Activated CD4-positive, CD25-positive, alpha-beta regulatory T cell treated with anti-CD3 and anti-CD28 coated beads, Interleukin-2, amount 50 U/mL, for 16 hours (primary cell): ENCODE measurements at places on chromosomes 7 and 10.

- DNase-seq, result no peak
These were observed 61.1 kb downstream of the CNOT4 start for GRCh38 chr7:135448753-135449152.

- DNase-seq, result no peak
These were observed 37.9 kb upstream of the CNPY1 start for GRCh38 chr7:155584261-155584660.

GRCh38 chr7:87316846-87317552, 28.5 kb upstream of the CROT start:
- DNase-seq, result no peak

DNA sequence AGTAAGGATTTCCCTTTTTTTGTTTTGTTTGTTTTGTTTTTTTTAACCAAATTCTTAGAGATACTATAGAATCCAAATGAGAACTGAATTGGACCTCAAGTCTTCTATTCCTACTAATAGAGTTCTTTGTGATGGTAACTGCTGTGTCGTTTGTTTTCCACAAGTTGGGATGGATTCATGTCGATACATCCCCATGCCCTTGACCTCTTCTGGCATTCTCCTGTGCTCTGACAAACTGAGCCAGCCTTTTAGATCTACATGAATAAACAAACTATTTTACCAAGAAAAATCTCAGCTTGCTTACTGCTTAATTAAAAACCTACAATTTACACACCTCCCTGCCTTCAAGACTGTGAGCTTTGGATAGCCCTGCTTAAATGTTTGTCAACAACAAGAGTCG, 3.9 kb downstream of the ZNF22 start:
- DNase-seq, result no peak

- DNase-seq, result no peak
These were observed 65.6 kb downstream of the TWIST1 start for GRCh38 chr7:19051767-19052375.

- DNase-seq, result no peak
These were observed 356.6 kb downstream of the PPP1R3A start for GRCh38 chr7:113562242-113562641.

GRCh38 chr7:129423700-129424410, 10.4 kb upstream of the STRIP2 start:
- DNase-seq, result no peak

DNA sequence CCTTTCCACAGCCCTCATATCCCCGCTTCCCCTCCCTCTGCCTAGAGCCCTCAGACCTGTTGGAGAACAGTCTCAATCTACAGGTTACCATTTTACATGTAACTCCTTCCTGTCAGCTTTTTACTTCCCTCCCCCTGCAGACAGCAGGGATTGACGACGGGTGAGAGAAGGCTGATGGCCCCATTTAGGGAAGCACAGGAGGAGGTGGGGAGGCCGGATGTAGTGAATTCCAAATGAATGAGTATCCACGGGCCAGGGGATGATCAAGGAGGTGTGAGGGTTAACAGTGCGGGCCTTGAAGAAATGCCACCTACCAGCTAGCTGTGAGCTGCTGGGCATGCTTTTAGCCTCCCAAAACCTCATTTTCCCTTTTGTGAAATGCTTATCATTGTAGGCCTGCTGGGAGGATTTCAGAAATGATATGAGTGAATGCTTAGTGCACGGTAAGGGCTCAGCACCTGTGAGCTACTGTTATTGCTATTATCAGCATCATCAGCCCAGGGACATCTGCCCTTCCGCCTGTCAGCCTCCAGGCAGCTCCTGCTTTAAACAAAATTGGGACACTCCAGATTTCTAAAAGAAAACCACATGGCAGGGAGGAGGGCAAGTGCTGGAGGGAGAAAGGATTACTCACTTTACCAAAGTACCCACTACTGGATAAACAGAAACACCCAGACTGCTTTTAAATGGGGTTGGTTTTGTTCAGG, 6.5 kb upstream of the NANOS1 start:
- DNase-seq, result no peak

GRCh38 chr10:127338399-127339110, 142.2 kb upstream of the INSYN2A start:
- no peak for DNase-seq

GRCh38 chr10:126931544-126931943, 26.3 kb downstream of the DOCK1 start:
- no peak for DNase-seq

DNA sequence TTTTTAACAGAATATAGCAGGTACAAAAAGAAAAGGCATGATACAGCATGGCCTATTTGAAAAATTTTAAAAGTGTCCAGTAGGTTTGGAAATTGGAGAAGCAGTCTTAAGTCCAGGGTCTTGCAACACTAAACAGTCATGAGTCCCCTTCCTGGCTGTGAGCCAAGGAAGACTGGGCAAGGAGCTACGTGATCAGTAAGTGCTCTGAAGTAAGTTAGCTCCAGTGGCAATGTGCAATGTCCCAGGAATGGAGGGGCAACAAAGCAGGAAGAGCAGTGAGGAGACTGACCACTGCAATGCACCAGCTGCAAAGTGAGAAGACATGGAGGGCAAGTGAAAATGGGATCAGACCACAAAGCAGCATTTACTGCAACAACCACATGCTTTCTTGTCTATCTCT, 72.9 kb upstream of the GRID1 start:
- DNase-seq, result no peak

DNA sequence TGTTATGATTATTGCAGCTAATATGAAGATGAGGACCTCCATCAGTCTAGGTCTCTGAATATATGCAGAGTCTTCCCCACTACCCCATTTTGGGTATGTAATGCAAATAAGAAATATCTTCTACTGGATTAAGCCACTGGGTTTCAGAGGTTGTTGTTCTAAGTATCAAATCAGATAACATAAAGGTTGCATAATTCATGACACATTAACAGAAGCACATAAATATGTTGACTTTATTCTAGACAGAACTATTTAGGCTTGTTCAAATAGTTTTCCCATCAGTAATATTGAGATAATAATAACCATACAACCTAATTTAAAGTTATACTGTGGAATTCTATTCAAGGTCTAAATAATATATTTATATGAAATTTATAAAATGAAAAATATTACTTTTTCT, 157.1 kb downstream of the ETV1 start:
- no peak for DNase-seq

GRCh38 chr10:3137958-3138726, 34.4 kb downstream of the PITRM1 start:
- no peak for DNase-seq

DNA sequence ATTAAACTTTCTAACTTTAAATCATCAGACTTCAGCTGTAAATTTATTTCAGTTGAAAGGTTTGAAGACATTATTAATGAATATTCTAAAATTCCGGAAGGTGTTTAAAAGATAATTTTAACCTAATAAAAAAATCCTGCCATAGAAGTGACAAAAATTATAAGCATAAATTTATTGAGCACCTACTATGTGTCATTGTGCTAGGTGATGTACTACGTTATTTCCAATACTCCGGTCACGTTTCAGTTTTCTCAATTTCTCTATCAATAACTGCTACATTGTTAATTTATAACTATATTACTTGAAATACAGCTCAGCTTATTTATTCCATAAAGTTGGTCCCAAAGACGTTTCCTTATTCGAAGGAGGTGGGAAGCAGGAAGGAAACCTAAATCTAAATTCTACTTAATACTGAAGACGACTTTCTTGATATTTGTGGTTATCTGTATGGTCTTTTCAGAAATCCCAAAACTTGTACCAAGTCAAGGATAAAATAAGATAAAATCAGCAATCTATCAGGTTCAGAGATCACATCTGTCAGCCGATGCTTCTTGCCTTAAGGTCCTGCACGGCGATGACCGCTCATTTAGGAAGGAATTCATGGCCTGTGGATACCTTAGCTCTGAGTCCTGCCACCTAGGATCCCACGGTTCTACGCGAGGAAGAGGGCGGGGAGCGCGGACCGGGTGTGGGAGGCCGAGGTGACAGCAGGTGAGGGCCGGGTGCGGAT, 1.2 kb upstream of the ZEB1 start:
- no peak for DNase-seq

DNA sequence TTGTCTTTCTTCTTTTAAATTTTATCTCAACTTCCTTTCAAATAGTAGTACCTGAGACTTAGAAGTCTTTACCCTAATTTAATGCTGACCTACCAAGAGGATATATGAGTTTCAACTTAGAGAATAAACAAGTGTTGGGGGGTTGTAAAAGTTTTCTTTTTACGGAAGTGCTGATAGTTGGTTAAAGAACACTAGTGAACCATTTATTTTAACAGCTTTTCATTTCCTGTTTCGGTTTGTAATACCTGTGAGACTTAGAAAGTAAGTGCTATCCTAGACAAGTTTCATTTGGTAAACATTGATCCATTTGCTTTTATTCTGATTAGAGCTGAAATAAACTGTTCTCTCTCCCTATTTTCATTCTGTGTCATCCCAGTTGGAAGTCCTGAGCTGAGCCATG, 683.1 kb upstream of the SORCS1 start:
- DNase-seq, result no peak

DNA sequence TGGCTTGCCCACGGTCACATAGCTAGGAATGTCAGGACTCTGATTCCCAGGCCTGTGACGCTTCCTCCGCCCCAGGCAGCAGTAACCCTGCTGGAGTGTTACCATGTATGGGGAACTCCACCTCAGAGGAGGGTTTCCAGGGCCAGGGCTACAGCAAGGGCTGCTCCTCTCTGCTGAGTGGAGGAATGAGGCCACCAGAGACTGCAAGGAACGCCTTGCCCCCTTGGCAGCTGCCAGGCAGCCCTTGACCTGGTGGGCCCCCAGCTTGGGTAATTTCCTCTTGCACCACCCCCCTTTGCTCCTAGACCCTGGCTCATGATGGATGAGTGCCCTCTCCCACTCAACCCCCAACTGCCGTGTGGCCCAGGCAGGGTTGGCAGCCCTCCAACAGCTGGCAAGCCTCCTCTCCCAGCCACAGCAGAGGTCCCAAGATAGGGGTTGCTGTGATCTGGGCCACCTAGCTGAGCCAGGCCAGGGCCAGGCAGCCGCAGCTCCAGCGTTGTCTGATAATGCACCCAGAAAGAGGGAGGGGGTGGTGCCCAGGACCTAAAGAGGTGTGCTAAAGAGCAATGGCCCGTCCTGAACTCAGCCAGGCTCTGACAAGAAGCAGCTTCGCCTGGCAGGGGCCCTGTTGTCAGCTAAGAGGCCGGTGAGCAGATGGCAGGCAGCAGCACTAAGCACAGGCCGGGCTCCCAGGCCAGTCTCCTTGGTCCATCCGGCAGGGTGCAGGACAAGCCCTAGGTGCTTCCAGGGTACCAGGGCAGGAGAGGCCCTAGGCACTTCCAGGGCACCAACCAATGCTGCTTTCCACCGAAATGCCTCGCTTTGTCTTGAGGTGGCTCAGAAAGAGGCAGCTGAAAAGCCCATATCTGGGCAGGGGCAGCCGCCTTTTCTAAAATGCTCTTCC, 35.4 kb downstream of the DRGX start:
- DNase-seq, result no peak

DNA sequence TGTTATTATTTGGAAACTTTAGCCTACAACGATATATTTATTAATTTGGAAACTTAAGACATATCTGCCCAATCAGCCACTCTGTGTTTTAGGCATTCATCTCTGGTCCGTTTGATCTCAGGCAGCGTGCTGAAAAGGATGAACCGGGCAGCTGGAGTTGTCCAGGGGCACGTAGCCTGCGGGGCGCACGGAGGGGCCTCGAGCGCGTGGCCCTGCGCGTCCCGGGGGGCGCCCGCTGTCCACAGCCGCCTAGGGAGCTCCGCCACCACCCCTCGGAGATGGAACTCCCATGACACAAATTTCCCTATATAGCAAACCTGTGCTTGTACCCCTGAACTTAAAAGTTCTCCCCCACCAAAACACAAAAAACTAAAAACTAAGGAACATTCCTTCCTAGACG, 24.3 kb upstream of the MKI67 start:
- no peak for DNase-seq

- DNase-seq, result no peak
These were observed 67.6 kb upstream of the NFE2L3 start for GRCh38 chr7:26084418-26084817.

DNA sequence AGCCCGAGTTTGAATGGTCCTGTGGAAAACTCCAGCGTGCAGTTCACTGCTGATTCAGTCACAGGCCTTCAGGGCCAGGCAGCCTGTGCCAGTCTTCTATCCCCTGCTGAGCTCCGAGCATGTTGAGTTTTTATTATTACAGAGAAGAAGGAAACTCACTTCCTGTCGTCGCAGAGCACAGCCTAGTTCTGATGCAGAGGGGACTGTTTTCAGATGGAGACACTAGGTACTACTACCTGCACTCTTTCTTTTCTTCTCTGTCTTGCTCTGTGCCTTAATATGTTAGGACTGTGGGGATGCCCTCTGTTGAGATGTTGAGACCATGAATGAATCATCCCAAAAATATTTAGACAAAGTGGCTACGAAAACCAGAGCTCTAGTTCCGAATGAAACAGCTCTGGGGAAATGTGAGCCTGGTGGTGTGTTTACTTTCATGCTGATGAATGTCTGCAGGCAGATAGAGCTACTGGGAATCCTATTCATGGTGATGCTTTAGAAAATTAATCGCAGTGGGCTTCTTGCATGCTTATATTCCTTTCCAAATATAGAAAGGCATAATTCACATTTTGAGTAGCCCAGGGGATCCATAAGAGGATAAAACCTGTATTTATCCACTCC, 29.6 kb downstream of the CASP7 start:
- DNase-seq, result no peak

GRCh38 chr10:1110674-1111119, 54.5 kb downstream of the WDR37 start:
- DNase-seq, result no peak

GRCh38 chr10:113891476-113891875, 37.0 kb downstream of the NHLRC2 start:
- no peak for DNase-seq

DNA sequence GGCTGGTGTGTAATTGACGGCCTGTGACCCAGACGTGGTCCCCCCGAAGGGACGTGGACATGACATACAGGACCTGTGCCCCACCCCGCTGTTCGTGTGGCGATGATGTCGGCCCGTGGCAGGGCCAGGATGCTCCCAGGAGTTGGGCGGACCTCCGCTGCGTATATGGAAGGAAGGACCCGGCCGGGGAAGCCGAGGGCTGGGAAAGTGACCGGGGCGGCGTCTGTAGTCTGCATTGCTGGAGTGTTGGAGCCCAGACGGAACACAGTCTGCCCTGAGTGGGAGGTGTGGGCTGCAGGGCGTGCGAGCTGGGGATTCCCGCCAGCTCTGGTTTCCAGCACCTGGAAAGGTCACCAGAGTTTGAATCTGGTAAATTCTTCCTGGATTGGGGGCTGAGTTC, 45.0 kb upstream of the FOXL3 start:
- no peak for DNase-seq
